ENCODE measurements at places on chromosomes 16 and 17.

- DNase-seq = no peak
Observed at GRCh38 chr16:69114346-69114975, 9.0 kb downstream of the HAS3 start.

- DNase-seq = no peak
Observed at GRCh38 chr17:76981545-76982295, 113.5 kb downstream of the MGAT5B start.

DNA sequence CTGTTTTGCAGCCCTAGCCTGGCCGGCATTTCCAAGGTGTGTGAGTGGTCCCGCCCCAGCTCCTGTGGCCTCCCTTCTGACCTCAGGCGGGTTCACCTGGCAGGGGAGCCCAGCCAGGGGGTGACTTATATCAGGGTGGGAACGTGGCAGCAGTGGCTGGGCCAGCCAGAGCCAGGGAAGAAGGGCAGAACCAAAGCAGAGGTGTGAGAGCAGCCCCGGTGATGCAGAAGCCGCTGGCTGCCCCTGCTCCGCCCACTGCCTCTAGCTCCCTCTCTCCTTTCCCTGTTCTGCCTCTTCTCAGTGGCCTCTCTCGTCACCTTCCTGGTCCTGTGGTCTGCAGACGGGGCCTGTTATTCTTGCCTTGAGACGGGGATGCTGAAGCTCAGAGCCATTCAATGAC, 12.1 kb downstream of the MGAT5B start:
- DNase-seq = no peak

DNA sequence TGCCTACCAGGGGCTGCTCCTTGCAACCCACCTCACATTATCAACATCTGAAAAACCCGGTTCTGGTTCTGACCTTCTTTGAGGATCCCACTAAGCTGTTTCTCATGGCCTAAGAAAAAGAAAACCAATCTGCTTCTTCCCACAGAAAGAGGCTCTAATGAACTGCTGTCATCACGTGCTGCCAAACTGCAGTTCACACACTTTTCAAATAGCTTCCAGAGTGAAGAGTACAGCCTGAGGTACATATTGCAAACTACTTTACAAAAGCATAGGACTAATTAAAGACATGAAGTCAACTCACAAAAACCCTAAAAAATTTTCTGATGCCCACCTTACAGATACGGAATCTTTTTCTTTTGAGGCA, 36.7 kb downstream of the SMG6 start:
- no peak for DNase-seq

DNA sequence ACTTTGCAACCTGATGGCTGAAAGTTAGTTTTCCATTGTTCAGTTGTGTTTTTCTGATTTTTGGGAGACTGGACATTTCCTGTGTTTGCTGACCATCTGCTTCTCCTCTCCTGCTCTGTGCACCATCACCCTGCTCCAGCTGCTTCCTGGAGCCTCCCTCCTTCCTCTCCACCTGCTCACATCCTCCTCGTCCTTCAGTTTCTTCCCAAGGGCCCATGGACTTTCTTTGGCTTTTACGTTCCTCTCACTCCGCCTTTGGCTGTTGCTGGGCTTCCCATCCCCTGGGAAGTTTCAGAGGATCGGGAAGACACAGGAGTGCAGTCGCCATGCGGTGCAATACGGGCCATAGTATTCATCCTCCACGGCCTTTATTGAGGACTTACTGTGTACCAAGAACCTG, 61.6 kb downstream of the TNFRSF13B start:
- no peak for DNase-seq

DNA sequence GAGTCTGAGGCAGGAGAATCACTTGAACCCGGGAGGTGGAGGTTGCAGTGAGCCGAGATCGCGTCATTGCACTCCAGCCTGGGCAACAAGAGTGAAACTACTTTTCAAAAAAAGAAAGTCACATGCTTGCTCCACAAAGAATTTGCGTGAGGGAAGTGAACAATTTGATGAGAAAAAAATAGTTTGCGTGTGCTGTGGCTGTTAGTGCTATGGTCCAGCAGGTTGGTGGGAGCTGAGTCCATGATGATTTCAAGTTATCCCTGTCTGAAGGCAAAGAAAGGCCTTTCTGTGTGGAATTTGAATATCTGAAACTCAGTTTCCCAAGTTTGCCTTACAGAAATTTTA, 21.0 kb downstream of the PRCD start:
- DNase-seq = no peak

DNA sequence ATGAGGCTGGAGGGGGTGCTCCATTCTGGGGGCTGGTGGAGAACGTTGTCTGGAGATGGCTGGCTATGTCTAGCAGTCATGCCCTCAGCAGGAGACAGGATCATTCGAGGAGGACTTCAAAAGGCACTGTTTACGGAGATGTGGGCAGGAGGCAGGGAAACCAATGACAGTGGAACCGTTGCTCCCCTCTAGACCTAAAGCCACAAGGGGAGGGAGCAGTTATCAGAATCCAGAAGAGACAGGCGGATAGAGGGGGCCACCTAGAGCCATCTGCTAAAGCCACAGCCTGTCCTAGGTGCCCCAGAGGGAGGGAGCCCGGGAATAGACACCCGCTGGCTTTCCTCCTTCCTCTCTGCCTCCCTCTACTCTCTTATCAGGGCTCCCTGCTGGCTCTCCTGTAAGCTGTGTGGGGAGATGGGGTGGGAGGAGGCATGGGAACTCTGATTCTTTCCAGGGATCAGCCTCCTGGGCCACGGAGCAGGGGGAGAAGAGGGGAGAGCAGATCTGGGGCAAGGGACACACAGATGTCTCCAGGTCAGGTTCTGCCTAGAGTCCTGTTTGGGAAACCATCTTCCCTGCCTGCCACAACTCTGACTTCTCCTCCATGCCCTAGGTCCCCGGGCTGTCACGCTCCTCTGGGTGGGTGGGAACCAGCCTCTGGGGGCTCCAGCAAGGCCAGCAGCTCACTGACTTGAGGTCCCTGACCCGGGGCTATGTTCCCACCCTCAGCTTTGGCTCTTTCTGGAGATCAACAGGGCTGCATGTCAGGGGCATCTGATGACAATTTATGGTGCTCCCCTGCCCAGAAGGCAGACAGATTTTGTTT, 42.3 kb downstream of the IRX3 start:
- no peak for DNase-seq

DNA sequence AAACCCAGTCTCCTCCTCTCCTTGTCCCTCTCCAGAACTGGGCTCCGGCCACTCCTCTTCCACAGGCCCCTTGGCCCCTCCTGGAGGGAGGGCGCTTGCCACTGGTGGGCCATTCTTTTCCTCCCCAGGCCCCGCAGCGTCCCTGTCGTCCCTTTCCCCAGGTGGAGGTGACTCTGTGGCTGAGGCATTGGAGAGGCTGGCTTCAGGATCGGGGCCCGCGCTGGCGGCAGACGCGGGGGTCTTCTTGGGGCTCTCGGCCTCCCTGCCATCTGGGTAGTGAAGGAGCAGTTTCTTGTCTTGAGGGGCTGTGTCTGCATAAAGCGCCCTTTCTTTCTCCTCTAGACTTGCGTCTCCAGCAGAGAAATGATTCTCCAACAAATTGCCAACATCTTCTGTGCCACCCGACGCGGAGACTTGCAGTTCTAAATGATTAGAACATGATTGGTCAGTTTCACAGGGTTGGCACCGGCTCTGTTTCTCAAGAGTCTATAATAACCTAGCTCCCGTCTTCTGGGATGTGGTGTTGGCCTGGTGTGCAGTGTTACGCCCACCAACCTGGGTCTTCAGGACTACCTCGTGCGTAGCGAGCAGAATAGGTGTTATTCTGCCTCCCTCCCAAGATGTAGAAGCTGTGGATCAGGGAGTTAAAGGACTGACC, 34.1 kb downstream of the SRL start:
- no peak for DNase-seq

DNA sequence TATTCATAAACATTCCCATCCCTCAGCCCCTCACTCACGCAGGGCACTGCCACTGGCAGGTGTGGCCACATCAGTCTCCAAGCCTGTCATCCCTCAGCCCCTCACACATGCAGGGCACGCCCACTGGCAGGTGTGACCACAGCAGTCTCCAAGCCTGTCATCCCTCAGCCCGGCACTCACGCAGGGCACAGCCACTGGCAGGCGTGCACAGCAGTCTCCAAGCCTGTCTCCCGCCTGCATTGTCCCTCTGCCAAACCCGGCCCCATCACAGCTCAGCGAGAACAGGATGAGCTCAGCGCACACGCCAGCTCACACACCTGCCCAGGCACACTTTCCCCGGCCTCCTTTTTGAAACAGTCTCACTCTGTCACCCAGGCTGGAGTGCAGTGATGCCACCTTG, 11.4 kb upstream of the KREMEN2 start:
- DNase-seq = no peak

GRCh38 chr17:57441270-57441600, 184.9 kb downstream of the MSI2 start:
- no peak for DNase-seq

GRCh38 chr16:67716097-67716496, 3.0 kb downstream of the GFOD2 start:
- no peak for DNase-seq

- no peak for DNase-seq
Observed at GRCh38 chr17:73750975-73751374, 106.7 kb upstream of the SDK2 start.

- DNase-seq = no peak
Observed at GRCh38 chr17:30292286-30292858, 628 bp upstream of the BLMH start.

- DNase-seq = no peak
Observed at GRCh38 chr16:83831456-83831987, 23.7 kb downstream of the HSBP1 start.

GRCh38 chr17:20063665-20064648, 54.8 kb downstream of the SPECC1 start:
- DNase-seq = peak; percentile 78

- DNase-seq = no peak
Observed at GRCh38 chr17:48727415-48728175, 955 bp downstream of the HOXB13 start.

DNA sequence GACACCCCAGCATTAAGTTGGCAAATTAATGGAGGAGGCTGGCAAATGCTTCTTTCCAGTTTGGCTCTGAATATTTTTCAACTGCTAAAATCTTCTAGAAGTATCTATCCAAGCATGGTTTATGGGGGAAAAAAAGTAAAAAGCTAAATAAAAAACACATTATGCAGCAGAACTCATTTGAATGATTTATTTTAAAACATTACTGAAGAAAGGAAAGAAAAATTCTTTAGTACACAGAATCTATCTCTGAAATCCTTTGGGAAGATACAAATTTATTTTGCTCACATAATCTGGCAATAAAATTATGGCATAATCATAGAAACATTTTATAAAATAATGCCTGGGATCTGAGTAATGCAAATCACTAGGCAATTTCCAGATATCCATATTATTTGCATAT, 328.1 kb upstream of the MON1B start:
- no peak for DNase-seq

- DNase-seq = no peak
Observed at GRCh38 chr16:27852681-27853080, 210.8 kb downstream of the GSG1L start.
